ENCODE measurements at places on chromosomes 3 and 15.
A peak's percentile ranks its signal among the peaks of the same experiment; 100 is the strongest.

- DNase-seq: no peak
These were observed 5.4 kb downstream of the CLEC3B start for GRCh38 chr3:45031531-45031930.

DNA sequence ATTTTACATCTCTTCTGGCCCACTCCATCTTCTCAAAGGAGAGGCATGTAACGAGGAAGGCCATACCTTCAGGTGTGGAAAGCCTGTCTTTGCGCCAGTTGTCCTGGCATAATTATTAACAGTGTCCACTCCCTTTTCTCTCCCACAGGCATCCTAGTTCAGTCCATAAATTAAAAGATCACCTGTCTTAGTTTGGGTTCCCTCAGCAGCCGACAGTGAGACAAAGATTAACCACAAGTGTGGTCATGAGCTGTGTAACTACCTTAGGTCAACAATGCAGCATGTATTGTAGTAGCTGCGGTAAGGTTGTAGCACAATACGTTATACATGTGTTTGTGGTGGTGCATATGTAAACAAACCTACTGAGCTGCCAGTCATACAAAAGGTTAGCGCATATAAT is 103.3 kb upstream of the GALNT15 start:
- no peak for DNase-seq

- DNase-seq: no peak
These were observed 868 bp downstream of the BTBD1 start for GRCh38 chr15:83066034-83066733.

DNA sequence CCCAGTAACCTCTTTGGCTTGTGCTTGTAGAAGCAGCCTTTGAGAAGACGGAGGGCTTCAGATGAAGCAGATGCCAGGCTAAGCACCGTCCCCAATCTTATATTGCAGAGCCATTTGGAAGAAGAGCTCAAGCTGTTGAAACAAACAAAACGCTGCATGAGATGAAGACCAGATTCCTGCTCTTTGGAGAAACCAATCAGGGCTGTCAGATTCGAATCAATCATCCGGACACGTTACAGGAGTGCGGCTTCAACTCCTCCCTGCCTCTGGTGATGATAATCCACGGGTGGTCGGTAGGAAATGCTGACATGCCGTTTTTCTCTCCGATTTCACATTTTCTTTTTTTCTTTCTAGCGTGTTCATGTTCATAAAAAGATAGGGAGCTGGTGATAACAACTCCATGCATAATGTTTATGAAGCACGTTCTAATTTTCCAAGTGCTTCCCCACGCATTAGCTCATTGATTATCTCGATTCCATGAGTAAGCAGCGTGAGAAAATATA is 106.5 kb downstream of the LIPC start:
- DNase-seq: no peak

GRCh38 chr15:90436952-90437351 is 48.9 kb downstream of the IQGAP1 start:
- DNase-seq: no peak

- no peak for DNase-seq
These were observed 686.2 kb downstream of the NLGN1 start for GRCh38 chr3:174083706-174084105.

DNA sequence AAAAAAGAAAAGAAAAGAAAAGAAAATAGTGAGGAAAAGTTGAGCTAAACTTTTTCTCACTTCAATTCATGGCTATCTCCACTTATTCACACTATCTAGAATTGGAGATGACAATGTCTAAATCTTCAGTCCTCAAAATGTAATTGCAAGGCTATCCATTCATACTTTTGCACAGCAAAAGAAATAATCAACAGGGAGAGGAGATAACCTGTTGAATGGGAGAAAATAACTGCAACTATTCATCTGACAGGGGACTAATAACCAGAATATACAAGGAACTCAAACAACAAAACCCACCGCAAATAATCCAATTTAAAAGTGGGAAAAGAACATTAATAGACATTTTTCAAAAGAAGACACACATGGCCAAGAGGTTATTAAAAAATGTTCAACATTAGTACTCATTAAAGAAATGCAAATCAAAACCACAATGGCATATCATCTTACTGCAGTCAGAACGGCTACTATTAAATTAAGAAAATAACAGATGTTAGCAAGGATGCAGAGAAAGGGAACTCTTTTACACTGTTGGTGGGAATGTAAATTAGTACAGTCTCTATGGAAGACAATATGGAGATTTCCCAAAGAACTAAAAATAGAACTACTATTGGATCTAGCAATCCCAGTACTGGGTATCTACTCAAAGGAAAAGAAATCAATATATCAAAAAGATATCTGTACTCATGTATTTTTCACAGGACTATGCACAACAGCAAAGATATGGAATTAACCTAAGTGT is 73.5 kb upstream of the PPIB start:
- DNase-seq: no peak

DNA sequence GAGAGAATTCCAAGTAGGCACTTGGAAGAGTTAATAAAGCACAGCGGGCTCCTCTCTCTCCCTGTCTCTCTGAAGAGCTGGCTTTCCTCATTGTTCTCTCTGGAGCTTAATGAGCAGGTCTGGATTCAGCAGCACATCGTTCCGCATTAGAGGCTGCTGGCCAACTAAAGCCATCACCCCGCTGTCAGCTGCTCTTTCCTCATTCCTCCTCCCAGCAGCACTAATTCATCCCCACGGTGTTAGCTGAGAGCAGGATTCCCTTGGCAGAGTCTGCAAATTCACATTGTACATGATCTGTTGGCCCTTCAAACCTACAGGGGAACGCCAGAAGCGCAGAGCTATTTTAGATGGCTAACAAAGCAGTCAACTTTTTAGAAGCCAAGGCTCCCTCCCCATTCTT is 44.2 kb downstream of the SGO1 start:
- DNase-seq: peak; percentile 64

- no peak for DNase-seq
These were observed 1.0 kb upstream of the CD200R1L start for GRCh38 chr3:112847692-112848091.

DNA sequence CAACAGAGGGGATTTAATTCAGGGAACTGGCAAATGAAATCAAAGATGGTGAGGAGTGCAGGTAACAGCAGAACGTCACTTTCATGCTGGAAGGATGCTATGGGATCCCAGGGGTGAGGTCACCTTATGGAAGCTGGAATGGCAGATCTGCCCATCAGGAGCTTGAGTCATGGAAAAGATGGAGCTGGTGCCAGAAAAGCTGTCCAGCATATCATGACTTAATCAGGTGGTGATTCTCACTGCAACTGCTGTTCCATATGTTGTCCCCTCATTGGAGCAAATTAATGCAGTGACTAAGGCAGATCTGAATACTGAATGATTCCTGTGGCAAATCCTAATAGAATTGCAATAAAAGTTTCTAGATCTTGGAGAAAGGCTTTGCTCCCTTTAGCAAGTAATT is 38.4 kb downstream of the HHLA2 start:
- no peak for DNase-seq

DNA sequence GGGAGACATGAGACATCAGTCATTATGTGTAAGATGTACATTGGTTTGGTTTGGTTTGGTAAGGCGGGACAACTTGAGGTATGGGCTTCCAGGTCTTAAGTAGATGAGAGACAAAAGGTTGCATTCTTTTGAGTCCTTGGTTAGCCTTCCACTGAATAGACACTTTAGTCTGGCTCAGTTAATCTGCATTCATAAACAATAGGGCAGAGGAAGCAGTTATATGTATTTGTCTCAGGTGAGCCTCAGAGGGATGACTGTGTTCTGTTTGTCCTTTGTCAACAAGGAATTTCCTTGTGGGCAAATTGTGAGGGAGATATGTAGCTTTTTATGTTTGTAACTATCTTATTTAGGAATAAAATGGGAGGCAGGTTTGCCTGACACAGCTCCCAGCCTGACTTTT is 50.4 kb downstream of the TCF12 start:
- DNase-seq: no peak

GRCh38 chr3:13507570-13508339 is 27.6 kb downstream of the HDAC11 start:
- no peak for DNase-seq

GRCh38 chr3:193301433-193301832 is 60.4 kb downstream of the PLAAT1 start:
- no peak for DNase-seq

DNA sequence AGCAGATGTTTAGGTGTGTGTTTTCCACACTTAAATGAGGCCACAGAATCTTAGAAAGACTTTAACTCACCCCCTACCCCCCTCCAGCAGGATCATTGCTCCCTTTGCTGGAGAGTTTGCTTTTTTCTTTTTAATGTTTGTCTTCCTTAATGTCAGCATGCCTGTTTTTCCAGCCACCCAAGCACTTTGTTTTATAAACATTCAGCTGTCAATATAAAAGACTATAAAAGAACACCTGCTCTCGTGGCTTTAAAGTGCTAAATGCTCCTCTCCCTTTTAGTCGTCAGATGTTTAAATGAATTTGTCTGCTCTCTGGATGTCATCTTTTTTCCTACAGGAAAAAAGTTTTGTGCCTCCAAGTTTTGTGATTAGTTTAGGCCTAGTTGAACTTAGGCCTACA is 61.7 kb downstream of the SIDT1 start:
- no peak for DNase-seq

DNA sequence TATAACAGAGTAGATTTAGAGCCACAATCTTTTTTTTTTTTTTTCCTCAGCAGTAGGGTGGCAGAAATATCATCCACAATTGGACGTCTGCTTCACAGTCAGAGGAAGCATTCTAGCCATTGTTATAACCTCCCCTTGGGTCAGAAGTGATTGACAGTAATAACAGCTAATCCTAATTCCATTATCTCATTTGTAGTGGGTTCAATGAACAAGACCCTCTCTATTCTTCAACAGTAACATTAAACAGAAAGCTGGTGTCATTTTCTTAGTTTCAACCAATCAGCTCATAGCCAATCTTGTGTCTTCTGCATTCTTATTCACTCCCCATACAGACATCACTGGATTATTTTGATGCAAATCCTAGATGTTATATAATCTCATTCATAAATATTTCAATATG is 44.6 kb downstream of the QTRT2 start:
- no peak for DNase-seq

- no peak for DNase-seq
These were observed 22.8 kb upstream of the ALDH1A3 start for GRCh38 chr15:100856867-100857266.

DNA sequence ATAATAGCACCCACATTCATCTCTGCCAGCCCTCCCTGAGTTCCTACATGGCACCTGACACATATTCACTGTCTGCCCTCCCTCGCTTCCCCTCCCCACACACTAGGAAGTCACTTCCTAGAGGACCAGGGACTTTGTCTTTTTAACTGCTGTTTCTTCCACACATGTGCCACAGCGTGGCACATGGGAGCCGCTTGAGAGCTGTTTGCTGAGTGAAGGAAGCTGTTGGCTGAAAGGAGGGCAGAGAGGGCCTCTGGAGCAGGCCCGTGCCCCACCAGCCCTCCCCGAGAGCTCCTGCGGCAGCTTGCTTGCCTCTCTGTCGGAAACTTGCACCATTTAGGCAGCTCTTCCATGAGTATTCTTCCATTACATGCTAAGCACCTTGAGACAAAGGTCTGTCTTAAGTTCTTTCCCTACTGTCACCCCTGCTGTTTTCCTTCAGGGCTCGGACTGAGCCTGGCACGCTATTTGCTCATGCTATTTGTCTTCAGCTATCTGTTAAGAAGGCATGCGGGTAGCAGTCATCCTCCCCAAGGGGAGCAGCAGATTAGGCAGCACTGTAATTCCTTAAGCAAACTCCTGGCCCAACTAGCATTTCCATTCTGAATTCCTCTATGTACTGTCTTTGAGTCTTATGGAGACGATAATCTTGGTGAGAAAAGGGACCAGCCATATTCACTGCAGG is 72.2 kb downstream of the CACNA1D start:
- DNase-seq: no peak

DNA sequence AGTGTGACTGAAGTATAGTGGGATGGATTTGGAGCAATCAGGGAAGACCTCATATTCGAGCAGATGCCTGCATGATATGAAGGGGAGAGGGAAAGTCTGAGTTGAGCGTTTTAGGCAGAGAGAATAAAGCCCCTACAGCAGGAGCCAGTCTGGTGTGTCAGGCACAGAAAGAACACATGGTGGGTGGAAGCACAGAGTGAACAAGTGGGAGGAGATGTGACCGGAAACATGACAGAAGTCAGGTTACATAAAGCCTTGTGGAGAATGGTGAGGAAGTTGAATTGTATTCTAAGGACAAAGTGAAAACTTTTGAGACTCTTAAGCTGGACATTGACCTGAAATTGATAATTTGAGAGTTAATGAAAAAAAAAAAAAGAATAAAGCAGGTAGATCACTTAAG is 541.0 kb downstream of the PLOD2 start:
- DNase-seq: no peak

GRCh38 chr15:61099020-61099810 is 129.9 kb downstream of the RORA start:
- DNase-seq: no peak

DNA sequence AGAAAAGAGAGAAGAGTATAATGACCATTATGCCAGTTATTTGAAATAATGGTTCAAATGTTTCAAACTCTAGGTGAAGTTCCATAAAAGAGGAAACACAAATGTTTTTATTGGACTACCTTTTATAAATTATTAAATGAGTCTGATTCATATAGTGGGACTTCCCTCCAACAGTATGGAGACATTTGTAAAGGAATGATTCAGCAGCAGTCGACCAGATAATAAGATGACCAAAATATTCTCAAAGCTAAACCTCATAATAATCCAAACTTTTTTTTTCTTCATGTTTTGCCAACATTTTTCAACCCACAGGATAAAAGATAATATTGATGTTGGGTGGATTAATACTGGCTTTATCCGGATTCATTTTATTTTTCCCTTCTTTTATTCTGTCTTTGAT is 18.8 kb downstream of the TIPARP start:
- no peak for DNase-seq

DNA sequence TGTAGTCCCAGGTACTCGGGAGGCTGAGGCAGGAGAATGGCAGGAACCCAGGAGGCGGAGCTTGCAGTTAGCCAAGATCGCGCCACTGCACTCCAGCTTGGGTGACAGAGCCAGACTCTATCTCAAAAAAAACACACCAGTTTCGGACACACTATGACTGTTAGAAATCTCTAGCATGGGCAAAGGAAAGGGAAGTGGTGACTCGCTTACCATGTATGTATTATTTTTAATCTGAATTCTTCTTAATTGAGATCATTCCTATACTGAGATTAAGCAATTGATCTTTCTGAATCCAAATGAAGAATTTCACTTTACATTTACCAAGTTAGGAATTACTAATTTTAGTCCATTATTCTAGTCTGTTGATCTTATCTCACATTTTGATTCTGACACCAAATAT is 459.2 kb upstream of the ALCAM start:
- no peak for DNase-seq

GRCh38 chr3:150744041-150744918 is 18.7 kb downstream of the SIAH2 start:
- no peak for DNase-seq

GRCh38 chr3:53658613-53659193 is 164.3 kb downstream of the CACNA1D start:
- DNase-seq: no peak

- no peak for DNase-seq
These were observed 58.5 kb downstream of the ABCC5 start for GRCh38 chr3:183959214-183959613.
